Urinary bladder (tissue), 4 donors: ENCODE measurements at places on chromosomes 7 and 10. TPM values are rescaled to one million over a fixed set of nuclear protein-coding genes. Genes with fewer than 3 reads are reported as not detected.

DNA sequence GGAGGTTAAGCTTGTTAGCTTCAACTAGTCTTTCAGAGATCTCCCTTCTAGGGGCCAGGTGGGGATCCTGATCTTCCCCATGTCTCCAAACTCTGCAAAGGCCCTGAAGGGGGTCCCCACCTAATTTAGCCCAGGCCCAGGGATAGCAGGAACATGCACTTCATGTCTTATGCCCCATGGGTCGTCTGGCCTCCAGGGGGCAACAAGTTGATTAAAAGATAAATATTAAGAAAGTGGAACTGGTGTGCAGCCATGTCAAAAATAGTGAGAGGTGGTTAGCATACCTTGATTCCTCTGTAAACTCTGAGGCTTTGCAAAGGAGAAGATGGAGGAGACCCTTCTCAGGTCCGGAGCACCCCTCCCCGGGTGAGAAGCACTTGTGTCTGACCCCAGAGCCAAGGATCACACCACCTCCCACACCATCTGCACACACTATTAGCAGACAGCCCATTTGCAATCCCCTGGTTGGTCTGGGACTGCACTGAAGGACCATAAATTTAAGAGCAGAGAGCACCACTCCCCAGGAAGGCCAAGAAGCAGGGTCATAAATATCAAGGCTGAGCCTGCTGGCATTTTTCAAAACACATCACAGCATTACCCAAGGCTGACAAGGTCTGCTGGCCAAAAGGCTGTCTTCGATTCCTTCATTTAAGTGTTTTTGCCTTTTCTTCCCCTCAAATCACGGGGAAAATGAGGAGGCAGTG lies 44.2 kb upstream of the LRRC18 start:
- no peak for DNase-seq

The NUTM2D gene
- 2.7 TPM for polyA plus RNA-seq

DNA sequence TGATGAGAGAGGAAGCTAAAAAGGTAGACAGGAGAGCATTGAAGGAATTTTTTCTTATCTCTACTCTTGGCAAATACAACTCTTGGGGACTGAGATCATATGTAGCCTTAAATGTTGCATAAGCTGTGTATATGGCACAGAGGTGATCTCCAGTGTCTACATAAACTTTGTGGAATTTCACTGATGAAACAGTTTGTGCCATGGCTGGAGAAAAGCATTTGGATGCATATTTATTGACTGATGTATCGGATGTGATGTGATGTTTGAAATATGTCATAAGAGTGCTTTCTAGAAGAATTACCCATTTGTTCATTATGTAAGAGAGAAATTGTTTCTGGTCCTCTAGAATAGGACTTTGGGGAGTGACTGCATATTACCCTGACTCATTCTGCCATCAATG lies 244.9 kb upstream of the LRRTM3 start:
- DNase-seq = no peak

GRCh38 chr10:110919349-110919931 lies at the start of gene SHOC2:
SHOC2 (plus strand) TSS chr10:110919604; CDS start chr10:110964359, 44,755 bp downstream.
- no peak for DNase-seq

The MOGAT3 gene
- not detected for polyA plus RNA-seq

- DNase-seq = no peak
Observed at GRCh38 chr7:117154721-117155120, 168.1 kb downstream of the WNT2 start.

GRCh38 chr10:117544004-117544701 lies 1.6 kb downstream of the EMX2 start:
- DNase-seq = no peak

The CDHR3 gene
- 4.0 TPM for polyA plus RNA-seq

DNA sequence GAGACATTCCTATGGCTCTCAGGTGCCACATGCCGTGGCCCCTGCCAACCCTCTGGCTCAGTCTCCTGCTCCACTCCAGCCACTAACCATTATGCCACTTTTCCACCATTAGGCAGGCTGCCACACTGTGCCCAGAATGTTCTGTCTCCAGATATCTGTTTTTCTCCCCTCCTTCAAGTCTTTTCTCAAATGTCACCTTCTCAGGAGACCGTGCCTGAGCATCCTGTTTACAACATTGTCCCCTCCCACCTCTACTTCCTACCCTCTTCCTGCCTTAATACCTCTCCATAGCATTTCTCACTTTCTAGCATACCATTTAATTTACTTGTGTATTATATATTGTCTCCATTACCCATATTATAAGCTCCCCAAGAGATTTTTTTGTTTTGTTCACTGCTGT lies 162.5 kb upstream of the LYZL2 start:
- DNase-seq = no peak

The FAM25G gene
- not detected for polyA plus RNA-seq

The NACAD gene
- polyA plus RNA-seq = 7.7 TPM

GRCh38 chr7:29587195-29587808 lies 23.7 kb downstream of the PRR15 start:
- DNase-seq = no peak

GRCh38 chr10:6729861-6730344 lies 149.8 kb upstream of the PRKCQ start:
- DNase-seq = no peak

The NUTM2B gene
- polyA plus RNA-seq = 0.32 TPM

- no peak for DNase-seq
Observed at GRCh38 chr10:71134732-71135211, 77.6 kb upstream of the UNC5B start.

DNA sequence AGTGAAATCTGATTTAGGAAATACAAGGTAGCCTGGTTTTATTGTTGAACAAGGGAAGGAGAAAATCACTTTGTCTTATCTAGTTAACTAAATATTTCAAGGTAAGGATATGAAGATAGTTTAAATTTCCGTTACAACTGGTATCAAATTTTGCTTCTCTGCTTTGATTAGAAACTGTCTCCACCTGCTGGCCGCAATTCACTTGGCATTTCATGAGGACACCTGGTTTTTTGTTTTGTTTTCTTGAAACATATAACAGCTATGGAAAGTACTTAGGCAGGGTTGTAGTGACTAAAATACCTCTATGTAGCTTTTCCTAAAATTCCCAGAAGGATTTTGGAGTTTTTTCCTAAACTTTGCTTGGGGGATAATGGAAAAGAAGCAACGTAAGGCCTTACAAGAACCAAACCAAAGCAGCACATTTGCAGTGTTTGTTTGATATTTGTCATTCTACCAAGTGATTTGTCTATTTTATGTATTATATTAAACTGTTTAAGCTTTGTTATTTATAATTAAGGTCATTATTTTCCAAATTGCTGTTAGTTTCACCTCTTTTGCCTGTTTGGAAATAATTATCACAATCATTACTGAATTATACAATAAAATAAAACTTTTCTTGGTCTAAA lies 73.6 kb downstream of the AHCYL2 start:
- no peak for DNase-seq

The ACBD7 gene
- polyA plus RNA-seq = 0.15 TPM

- DNase-seq = no peak
Observed at GRCh38 chr7:121500360-121501058, 104.4 kb upstream of the FAM3C start.

- no peak for DNase-seq
Observed at GRCh38 chr7:151310578-151310977, 31.0 kb upstream of the NUB1 start.

The ELFN1 gene
- 3.2 TPM for polyA plus RNA-seq

DNA sequence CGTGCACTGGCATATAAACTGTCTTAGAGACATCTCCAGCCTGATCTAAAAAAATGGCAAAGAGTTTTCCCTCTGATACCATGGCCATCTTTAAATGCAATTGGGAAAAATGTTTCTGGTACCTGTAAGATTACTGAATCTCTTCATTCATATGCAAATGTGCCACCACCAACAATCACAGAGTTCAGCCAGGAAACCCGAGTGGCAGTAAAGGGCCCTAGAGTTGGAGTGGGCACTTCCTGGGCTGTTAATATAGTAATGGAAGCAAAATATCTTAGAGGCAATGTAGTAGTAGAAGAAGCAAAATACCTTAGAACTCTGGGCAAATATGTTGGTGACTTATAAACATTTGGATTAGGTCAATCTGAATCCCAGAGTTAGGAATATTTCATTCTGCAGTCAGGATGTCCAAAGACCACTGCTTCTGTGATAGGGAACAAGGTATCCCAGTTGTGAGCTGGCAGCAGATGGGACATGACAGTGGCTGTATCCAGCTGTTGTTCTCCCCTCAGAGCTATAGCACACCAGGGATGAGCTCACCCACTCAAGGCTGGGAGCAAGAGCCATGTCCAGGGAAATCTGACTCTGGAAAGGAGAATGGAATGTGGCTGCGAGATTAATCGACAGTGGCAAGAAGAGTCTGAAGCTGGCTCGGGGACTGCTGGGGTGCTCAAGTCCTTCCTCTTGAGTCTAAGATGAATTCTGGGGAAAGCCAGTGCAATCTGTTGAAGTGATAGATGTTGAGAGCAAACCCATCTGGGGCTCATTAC lies 332.1 kb downstream of the PHTF2 start:
- DNase-seq = no peak

- DNase-seq = no peak
Observed at GRCh38 chr7:128940494-128941322, 3.0 kb downstream of the IRF5 start.

The HOXA5 gene
- polyA plus RNA-seq = 9.9 TPM

The PAOX gene
- polyA plus RNA-seq = 8.9 TPM

DNA sequence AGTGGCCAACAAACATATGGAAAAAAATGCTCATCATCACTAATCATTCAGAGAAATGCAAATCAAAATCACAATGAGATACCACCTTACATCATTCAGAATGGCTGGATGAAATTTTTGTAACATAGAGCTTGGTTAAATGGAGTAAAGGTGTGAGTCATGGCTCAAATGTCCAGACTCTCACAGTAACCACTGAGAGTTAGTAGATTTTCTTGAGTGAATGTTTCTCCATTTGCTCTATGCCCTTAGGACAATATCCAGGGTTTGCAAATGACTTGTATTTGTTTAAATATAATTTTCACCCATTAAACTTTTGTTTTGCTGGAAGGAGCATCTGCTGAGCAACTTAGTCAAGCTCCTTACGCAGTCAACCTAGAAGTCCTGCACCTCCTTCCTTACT lies 967.2 kb downstream of the XPNPEP1 start:
- no peak for DNase-seq

GRCh38 chr10:77586719-77587415 lies 50.7 kb downstream of the KCNMA1 start:
- DNase-seq = no peak

DNA sequence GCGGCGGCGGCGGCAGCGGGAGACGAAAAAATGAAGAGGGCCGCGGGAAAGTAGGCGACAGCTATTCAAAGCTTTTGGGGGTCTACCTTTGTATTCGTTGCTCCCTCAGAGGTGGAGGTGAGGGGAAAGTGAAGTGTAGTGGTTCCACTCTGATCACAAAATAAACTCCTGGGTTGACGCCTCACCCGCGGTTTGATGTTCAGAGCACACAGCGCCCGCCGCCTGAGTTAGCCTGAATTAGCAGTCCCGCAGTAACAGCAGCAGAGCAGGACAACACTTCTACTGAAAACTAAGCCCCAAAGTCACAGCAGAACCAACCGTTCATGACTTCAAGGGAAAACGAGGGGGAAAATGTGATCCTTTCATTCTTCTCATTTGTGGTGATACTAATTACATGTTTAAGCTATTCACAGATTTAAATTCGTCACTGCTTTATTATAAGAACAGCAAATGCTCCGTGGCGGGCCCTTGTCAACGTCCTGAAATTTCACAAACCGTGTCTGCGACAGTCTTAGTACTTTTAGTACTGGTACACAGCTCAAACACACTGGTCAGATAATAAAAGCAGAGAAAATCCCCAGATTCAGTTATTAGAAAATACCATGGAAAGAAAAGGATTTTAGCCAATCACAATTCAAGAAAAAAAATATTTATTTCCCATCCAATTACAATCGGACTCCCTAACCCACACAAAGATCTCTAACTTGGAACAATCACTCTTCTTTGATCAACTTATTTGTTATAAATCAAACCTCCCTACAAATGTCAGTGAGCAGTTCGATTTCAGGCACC lies 563 bp upstream of the JMJD1C start:
- DNase-seq = no peak
